ENCODE measurements at places on chromosomes 12 and 14.

DNA sequence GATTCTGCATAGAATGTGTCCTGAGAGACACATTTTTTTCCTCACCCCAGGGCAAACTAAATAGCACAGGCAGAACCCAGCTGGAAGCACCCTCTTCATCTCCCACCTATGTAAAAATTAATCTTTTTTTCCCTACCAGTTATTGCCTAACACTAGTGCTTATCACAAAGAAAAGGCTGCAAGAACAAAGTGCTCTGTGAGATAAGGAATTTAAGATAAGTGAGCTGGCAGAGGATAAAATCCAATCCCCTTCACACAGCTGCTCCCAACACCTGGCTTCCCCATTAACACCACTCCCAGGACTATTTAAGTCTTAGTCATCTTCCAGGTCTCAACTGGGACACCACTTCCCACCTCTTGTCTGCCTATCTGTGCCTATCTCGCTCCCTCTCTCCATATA, 75.2 kb downstream of the TTC9 start:
- no peak for DNase-seq

GRCh38 chr12:107029081-107029480, 42.1 kb upstream of the MTERF2 start:
- DNase-seq: no peak

DNA sequence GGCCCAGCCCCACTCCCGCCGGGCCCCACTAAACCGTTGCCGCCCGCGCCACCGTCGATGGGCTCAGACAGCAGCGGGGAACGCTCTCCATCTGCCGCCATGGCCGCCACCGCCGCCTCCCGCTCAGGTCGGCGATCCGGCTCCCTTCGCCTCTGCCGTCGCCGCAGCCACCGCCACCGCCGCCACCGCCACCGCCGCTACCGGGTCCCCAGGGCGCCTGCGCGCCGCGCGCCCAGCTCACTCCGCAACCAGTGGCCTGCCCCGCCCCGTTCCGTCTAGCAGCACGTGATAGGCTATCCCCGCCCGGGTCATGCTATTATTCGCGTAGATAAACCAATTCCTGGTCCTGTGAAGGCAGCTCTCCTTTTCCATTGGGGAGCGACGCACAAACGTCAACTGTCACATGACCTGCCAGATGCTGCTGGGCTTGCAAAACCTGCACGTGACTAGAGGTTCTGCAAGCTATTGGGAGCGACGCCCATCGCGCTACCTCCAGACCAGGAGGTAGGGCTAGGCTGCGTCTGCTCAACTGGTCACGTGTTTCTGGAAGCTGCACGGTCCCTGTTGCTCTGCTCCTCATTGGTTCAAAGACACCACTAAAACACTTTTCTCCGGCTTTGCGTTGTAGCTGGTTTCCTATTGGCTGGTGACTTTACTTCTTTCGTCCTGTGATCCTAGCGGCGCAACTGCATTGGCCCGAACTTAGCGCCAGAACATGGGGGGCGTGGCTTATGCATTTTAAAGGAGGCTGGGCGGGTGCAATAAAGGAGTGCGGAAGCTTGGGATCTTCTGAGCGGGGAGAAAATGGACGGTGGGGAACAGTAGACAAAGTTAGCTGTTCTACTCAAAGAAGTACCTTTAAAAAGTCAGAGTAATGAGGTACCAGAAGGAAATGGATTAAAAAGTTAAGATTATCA, at the start of gene PIP4P1:
Gene PIP4P1, minus strand, starts transcription at position 210 of the 917 bp plus-strand sequence. Its CDS starts 109 bp downstream, at position 101.
- peak; percentile 100 for DNase-seq

DNA sequence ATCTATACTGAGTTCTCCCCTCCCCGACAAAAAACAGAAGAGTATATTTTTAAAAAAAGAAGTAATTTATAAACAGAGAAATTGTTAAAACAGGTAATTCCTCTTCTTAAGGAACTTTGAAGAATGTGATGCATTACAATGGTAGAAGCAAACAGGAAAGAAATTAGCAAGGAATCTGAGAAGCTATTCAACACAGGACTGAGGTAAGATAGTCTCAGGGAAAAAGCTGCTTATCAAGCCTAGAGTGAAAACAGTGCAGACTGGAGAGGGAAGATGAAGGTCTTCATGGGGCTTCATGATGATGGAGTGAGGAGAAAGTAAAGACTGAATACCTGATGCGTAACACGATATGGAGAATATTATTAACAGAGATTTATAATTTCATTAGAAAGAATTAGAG, 880.0 kb downstream of the SLC16A7 start:
- no peak for DNase-seq

- DNase-seq: no peak
These were observed 3.0 kb downstream of the TRMT5 start for GRCh38 chr14:60977847-60978246.

DNA sequence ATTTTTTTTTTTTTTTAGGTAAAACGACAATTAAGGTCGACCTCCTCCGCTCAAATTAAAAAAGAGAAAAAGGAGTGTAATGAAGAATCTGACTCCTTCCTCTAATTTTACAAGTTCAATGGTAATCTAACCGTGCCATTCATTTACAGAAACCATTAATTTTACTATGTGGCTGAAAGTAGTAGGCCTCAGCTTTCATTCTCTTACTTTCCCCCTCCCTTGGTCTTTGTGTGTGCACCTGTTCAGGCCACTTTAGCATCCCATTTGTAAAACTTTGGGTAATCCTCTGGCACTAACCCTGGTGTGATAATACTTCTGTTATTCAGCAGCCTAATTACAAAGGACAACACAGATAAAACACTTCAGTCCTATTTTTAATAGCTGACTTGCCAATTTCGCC, 128.1 kb downstream of the ASCL1 start:
- DNase-seq: no peak

DNA sequence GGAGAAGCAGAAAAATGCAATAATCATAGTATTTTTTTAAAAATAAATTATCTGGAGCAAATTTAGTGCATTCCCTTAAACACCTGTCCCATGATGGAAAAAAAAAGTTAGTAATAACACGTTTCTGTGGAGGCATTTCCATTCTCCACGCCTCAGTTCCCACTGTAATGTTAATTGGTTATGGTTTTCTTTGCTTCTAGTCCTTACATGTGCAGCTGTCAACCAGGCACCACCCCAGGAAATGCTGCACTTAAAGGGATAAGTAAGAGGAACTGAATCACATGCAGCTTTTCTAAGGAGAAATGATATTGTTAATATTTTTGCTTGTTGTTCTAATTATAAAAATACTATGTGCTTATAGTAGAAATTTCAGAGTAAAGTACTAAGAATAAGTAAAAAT, 240.3 kb downstream of the ZFP36L1 start:
- DNase-seq: no peak

GRCh38 chr12:49801141-49802063, 26.8 kb downstream of the NCKAP5L start:
- no peak for DNase-seq

- no peak for DNase-seq
These were observed 1356.9 kb downstream of the TMEM121 start for GRCh38 chr14:106883218-106883692.

- DNase-seq: no peak
These were observed 37.5 kb downstream of the ZFHX2 start for GRCh38 chr14:23513818-23514643.

DNA sequence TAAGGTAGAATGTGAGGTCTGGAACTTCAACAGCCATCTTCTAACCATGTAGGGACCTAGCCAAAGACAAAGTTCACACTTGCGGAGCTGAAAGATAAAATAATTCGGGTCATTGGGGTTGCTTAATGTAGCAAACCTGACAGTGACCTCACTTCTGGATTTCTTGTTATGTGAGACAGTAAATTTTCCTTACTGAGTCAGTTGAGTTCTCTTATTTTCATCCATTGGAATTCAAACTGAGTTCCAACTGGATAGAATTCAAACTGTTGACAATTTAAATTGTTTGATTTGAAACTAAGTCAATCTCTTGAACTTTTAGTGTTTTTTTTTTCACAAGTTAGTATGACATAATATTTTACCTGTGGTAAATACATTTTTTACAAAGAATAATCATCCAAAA, 406.5 kb downstream of the ADAMTS20 start:
- DNase-seq: no peak

- no peak for DNase-seq
These were observed 116.9 kb upstream of the ATF1 start for GRCh38 chr12:50647031-50647430.

- DNase-seq: no peak
These were observed 582.7 kb downstream of the SLC6A15 start for GRCh38 chr12:84329938-84330337.

DNA sequence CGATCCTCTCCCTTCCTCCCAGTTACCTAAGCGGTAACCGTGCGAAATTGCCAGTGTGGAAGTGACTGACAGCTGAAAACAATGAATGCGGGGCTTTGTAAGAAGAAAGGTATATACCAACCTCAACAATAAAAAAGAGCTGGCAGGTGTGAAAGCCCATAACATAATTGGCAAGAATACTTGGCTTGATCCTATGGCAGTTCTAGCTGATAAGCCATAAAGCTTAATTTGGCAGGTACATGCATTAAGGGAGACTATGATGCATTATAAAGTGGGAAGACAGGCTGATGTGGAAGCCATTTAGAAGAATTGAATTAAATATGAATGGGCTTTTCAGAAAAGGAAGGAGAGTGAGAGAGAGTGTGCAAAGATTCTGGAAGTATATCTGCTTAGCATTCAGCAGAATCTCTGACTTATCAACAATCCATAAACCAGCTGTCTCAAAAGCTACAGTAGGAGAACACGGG, 71.3 kb downstream of the CRACR2A start:
- DNase-seq: no peak

DNA sequence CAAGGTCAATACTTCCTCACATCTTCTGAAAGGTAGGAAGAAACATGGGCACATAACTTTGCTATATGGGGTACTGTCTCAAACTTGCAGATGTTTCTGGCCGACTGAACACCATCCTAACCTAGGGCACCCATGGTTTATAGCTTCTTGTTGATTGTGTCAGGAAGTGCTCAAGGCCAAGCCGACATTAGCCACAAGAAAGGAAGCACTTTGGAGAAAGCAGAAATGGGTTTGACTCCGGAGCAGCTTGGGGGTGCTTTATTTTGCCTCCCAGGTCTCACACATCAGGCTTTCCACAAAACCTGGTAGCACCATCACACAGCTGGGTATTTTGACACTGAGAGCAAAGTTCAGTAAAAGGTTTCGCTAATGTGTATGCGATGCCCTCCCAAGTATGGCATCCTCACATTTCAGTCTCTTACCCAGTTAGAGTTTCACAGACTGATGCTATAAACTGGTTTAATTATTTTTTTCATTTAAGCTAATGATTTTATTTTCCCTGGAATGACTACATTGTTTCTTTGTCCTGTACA, 25.2 kb upstream of the BHLHE41 start:
- no peak for DNase-seq

DNA sequence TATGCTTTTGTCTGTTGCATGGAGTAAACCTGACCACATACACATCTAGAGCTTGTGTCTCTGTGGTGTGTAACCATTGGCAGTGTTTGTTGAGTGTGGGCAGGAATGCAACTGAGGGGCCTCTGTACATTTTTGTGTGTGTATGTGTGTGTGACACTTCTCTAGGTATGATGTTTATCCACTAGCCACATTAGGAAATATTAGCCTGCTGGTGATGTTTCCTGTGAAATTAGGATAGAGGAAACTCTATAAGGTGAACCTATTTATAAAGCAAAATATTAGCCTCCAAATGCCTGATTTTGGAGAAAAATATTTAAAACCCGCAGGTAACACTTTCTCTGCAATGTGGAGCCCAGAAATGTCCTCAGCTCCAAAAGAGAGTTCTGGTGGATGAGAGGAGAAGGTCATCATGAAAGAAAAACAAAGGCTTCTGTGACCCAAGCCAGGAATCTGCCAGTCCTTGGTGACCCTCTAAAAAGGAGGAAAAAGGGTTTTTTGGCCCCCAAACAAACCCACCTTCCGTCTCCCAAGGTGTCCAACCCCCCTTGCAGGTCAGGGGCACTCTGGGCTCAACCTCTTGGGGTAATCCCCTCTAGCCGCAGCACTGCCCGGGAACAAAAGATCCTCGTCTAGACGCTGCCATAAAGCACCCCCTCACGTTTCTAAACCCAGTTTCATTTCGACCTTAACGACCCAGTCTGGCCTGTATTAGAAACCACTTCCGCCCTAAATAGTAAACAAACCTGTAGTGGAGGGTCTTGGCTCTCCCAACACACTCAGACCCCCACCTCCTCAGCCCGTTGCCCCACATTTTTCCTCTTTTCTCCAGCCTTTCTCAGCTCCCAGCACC, 3.1 kb upstream of the HOTAIR start:
- no peak for DNase-seq

DNA sequence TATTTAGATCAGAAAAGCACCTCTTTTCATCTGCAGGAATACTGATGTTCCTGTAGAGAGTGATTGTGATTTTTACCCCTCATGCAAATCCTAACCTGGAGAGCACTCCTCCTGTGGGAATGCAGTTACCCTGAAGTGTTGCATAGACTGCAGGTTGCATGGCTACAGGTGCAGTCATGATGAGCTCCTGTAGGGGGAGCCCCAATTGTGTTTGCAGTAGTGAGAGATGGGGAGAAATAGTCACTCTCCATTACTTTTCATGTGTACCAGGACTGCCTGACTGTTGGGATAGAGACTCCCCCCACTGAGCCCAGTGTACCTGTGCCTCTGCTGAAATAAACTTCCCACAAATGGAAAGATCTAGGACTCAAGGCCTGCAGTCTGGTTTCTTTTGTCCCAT, 1086.5 kb downstream of the SLC6A15 start:
- DNase-seq: no peak

DNA sequence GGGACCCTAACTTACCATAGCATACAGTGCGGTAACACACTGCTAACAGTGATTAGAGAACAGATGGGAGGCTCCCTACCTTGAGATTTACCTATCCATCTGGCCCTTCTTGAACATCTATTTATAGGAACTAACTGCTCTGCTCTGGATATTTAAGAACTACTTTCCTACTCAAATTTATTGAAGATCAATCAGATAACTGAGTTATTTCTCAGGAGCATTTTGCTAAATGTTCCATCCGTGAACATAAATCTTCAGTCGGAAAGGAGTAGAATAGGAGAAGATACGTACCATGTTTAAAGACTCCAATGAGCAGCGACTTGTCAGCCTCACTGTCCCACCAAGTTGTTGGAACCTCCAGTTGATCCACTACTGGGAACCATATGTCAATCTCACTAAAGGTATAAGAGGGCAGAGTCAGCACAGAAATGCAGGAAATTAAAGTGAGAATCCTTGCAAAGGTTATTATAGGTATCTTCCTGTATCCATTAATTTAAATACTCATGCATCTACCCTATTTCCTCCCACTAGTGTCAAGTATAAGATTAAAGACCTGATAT, 15.6 kb upstream of the SUPT16H start:
- no peak for DNase-seq

DNA sequence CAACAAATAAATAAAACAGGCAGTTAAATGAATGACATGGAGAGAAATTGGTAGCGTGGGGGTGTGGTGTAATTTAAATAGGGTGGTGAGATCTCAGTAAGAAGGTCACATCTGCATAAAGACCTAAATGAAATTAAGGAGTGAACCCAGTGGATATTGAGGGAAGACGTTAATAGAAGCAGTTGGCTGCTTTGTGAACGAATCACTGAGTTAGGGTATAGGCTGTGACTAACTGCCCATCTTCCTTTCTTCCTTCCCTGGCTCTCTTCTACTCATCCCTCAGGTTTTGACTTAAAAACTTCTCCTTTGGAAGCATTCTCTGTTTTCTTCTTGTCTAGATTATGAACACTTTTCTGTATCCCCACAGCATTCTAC, 64.7 kb downstream of the BTG1 start:
- DNase-seq: no peak
